ENCODE measurements at places on chromosomes 4 and X.
A peak's percentile ranks its signal among the peaks of the same experiment; 100 is the strongest.

- no peak for DNase-seq
Observed at GRCh38 chrX:67338262-67338661, 205.6 kb upstream of the AR start.

- DNase-seq = no peak
Observed at GRCh38 chr4:137536789-137537561, 4.7 kb upstream of the PCDH18 start.

DNA sequence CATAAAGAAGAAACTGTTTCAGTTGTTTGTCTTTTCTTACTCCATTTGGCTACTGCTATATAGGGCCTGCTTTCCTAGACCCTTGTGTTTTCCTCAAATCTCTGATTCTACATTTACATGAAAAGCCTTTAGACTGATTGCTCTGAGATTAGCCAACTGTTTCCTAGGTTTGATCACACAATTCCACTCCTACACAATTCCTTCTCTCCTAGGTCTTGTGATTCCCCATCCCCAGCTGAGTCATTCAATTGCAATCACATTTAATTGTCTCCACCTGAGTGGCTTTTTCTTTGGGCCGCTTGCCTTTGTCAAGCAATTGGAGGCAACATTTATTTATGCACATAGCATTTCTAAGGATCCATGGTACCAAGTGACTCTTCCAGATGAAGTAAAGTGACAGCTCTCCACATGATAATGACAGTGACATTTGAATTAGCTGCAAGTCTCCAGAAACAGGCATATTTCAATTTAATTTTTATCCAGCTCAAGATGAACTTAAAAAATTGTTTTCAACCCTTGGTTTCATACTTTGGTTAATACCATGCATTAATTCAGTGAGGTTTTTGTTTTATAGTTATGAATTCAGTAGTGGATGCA lies 35.8 kb downstream of the ATXN3L start:
- DNase-seq = no peak

GRCh38 chr4:124536946-124537345 lies 175.6 kb downstream of the ANKRD50 start:
- no peak for DNase-seq

- DNase-seq = no peak
Observed at GRCh38 chrX:29470030-29470429, 745.3 kb upstream of the MAGEB2 start.

GRCh38 chr4:182711211-182711610 lies 206.0 kb downstream of the DCTD start:
- no peak for DNase-seq

DNA sequence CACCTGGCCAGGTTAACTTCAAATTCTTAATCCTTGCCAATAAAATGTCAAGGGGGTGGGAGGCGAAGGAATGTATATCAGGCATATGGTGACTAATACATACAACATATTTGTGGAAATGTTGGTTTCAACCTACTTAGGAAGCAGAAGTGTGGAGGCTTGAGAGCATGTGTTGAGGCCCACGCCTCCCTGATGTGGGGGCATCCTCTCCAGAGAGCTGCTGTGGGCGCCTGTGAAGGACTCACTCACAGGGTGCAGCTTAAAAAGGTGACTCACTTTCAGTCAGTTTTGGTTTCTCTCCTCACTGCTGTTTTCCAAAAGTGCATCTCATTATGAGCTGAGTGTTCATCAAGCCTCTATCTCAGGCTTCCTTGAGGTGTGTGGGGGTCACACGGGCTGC lies 27.5 kb downstream of the LNX1 start:
- no peak for DNase-seq

GRCh38 chrX:110162867-110163266 lies 155.0 kb downstream of the AMMECR1 start:
- DNase-seq = no peak

DNA sequence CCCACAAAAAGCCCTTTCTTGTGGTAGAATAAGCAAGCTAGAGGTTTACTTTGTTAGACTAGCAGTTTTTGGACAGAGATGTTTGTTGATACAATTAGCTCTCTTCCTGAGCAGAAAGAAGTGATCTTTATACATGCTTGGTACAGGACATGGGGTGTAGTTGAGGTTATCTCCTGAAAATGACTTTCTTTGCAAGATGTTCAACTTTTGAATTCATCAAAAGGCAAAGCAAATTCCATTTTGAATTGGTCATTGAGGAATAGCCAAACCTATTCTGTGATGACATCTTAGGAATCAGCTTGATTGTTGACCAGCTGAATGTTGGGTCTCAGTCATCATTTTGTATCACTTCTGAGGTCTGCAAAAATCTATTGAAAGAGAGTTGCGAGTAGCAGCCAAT lies 3.8 kb downstream of the CPE start:
- DNase-seq = no peak

GRCh38 chr4:34182306-34182705 lies 2062.0 kb downstream of the ARAP2 start:
- DNase-seq = no peak

DNA sequence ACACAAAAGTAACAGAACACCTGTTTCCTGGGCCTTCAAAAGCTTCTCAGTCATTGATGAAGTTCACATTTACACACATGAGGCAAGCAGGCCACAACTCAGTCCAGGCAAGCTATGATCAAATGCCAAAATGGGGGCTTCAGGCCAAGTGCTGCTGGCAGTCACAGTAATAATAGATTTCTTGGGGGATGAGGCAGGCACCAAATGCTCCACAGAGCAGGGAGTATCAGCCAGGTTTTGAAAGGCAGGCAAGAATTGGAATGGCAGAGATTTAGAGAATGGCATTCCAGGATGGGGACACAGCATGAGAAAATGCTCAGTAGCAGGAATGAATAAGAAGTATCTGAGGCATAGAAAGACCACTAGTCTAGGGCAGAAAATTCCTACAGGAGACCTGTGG lies 52.8 kb downstream of the GRIA3 start:
- no peak for DNase-seq

GRCh38 chr4:142952821-142953580 lies 106.9 kb upstream of the INPP4B start:
- DNase-seq = no peak

- no peak for DNase-seq
Observed at GRCh38 chr4:7769396-7770223, 170.1 kb downstream of the AFAP1 start.

- DNase-seq = no peak
Observed at GRCh38 chrX:80181079-80181478, 166.5 kb downstream of the TBX22 start.

DNA sequence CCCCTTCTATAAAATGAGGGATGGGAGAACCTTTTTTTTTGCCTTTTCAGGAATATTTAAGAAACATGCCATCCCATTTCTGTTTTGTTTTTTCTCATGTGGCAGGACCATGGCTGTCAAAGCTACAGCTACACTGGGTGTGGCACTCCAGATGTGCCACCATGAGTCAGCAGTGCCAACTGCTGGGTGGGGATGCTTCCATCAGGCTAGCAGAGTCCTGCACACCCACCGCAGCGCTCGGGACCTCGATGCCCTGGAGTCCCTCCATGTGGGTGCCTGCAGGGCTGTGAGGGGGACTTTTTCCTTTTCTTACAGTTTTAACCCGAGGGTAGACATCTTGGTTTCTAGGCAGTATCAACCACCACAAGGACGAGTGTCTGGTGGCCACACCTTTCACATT lies 352.6 kb downstream of the NR3C2 start:
- DNase-seq = no peak

DNA sequence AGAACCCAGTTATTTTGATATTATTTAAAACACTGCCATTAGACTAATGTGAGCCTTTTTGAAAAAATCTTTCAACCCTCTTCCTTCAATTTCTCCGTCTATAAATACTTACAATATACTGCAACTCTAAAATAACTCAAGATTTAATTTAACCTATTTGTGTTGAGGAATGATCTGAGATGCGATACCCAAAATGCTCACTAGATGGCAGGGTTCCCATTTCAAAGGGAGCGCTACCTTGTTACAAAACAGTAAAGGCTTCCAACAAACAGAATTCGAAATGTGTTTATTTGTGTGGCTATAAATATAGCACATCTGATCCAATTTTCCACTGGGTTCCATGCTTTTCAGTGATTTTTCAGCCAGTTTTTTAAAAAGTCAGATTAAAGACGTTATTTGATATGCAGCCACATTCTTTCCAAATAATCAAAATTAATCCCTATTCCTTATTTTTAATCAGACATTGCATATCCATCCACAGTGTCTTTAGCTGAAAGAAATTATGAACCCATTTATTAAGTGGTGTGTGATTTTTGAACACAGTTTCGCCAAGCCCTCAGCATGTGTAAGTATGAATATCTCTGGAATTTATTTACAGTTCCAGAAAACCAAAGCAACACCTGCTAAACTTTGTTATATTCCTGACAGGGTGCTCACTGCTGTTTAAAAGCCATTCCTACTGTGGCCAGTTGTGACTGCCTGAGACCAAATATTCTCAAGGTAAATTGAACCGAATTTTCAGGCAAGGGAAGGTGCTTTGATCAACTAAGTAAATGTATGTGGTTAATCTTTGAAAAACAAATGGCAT lies 668.0 kb upstream of the LCORL start:
- DNase-seq = peak; percentile 66

- DNase-seq = no peak
Observed at GRCh38 chr4:59968796-59969195, 1231.3 kb upstream of the ADGRL3 start.

DNA sequence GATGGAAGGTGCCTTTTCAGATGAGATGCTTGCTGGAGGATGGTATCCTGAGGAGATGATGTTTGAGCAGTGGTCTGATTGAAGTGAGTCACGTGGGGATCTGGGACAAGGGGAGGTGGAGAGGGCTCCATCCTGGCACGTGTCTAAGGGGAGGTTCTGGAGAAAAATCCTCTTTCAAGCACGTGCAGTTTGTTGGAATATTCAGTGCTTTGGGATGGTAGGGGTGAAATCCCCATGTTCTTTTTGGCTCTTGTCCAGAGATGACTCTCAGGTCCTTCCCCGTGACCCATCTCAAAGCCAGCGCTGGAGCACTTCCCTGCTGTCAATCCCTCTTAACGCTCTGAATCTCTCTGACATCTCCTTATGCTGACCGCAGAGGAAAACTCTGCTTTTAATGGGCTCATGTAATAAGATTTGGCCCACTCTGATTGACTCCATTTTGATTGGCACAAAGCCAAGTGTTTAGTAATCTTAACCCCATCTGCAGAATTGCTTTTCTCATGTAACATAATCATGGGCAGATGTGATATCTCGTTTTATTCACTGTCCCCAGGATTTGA lies 10.8 kb upstream of the KLKB1 start:
- DNase-seq = no peak

DNA sequence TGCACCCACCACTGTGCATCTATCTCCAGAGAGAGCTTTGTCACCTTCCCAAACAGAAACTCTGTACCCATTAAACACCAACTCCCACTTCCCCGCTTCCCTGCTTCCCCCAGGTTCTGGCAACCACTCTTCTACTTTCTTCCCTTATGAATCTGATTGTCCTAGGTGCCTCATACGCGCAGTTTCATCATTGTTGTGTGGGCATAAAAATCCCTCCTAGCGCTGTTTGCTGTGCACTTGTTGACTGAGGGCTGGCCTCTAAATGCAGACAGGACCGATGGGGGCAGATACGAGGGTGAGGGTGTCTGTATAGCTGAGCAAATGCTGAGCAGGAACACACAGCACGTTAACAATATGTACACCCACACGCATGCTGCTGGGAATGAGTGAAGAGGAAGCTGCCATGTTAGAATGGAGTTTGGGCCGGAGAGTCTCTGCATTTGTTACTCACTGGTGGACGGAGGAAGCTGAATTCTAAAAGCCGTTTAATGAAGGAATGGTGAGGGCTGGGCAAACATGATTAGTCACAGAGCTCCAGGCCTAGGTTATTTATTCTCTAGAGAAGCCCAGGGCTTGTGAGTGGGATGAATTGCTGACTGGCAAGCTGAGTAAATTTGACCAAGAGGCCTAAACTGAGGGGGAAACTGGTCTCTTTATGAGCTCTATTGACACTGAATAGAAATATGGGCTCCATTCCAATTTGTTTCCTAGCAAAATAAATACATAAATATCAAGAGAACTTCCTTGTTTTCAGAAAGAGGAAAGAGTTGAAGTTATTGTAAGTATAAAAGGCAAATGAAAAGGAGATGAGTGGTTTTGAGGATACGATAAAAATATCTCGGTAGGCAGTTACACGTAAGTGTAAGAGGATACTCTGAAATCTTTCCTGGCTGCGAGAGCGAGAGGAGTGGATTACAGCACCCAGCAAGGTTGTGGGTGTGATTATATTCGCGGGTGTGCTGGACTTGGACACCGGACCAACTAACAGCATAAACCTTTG lies 95.9 kb upstream of the RPS6KA3 start:
- no peak for DNase-seq

DNA sequence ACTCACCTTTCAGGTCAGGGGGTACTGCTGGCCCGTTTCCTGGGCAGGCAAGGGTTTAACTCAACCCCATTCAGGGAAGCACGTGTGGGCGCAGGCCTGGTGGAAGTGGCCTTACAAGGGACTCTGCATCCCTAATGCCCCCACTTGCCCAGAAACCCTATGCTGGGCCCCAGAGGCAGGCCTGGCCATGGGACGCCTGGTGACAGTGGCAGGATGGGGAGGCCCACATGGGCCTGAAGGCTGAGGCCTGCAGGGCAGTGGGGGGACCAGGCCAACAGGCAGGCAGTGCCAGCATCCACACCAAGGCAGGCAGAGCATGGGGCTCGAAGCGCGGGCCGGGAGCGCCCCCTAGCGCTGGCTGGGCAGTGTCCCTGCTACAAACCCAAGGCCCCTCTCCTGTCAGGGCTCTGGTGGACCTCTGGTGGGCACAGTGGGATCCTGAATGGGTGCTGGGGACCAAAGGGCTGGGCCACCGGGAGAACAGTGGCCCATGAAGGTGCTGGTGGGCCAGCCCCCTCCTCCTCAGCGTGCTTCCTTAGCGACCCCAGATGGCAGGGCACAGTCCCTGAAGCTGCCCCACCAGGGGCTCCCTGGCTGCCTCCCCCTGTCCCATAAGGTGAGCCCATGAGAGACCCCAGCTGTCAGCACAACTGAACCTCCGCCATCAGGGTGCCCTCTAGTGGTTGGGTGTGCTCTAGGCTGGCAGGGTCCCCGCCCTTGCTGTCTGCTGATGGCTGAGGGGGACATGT lies 16.8 kb downstream of the FGFR3 start:
- DNase-seq = peak; percentile 80

- no peak for DNase-seq
Observed at GRCh38 chr4:152785639-152786615, 6.2 kb downstream of the ARFIP1 start.

- DNase-seq = no peak
Observed at GRCh38 chr4:81604683-81605218, 133.0 kb upstream of the RASGEF1B start.

DNA sequence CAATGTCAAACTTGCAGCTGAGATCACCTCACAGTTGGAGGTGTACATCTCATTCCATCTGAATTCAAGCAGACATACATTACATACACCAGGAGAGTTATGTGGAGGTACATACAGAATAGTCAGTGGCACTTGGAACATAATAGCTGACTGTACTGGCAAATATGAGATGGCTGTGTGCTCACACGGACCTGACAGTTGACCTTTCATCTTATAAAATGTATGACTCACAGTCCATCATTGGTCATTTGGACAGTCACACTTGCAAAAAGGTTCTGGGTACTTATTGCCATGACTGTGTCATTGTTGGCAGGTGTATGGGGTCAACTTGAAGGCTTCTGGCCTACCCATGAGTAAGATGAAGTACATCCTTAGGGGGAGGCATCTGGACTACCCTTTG lies 88.6 kb upstream of the WDR1 start:
- no peak for DNase-seq

Measured in sciatic nerve (tissue), 2 donors.